Aorta (tissue), 5 donors: ENCODE measurements at places on chromosomes 4 and X. TPM values are rescaled to one million over a fixed set of nuclear protein-coding genes. Genes with fewer than 3 reads are reported as not detected.

DNA sequence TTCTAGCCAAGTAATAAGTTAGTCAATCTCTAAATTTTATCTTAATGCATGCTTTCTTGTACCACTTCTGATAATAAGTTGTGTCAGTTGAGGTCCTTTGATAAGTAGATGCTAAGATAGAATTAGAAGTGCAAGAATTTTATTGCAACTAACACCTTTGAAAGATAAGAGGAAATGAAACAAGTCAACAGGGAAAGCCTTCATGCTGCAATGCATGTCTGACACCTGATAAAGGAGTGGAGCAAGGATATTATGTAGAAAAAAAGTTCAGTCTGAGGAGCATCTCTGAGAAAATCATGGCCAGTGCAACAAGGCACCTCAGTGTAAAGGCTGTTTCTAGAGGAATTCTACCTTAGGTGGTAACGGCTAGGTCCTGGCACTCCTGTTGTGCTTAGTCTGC lies 210.7 kb upstream of the PPP1R2C start:
- DNase-seq = no peak

CCNB3 gene
- total RNA-seq = 0.32 TPM

- no peak for DNase-seq
These were observed 57.0 kb upstream of the PROM1 start for GRCh38 chr4:16140879-16141249.

GRCh38 chr4:76060506-76060905 lies 14.0 kb upstream of the ART3 start:
- DNase-seq = no peak

- no peak for DNase-seq
These were observed 834.2 kb upstream of the GALNTL6 start for GRCh38 chr4:170978990-170979389.

DNA sequence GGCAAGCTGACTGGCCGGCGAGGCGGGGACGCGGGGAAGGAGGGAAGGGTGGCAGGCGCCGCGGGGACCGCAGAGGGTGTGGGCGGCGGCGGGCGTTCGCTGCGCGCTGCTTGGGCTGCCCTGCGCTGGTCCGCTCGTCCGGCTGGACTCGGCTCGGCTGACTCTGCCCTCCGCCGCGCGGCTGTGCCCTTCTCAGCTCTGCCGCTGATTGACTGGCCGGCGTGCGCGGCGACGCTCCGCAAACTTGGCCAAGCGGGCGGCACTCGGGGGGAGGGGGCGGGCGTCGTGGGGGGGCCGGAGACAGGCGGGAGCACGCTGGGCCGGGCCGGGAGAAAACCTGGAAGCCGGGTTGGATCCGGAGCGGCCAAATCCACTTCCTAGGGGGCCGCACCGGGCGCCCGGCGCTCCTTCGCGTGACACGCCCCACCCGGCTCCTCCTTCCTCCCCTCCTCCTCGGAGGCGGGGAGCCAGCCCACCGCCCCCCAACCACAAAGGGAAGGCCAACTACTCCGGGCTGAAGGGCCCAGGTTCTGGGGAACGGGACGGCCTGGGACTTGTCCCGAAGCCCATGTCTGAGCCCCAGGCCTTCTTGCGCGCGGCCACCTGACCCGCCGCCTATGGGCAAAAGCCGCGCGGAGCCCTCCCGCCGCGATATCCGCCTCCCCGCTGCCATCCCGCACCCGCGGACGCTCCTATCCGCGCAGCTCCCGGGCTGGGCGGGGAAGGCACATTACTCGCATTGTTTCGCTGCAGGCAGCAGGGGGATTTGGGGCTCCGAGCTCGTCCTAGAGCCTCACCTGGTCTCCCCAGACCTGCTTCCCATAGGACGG lies at the start of gene GPC4:
Gene GPC4, minus strand, starts transcription at position 214 of the 830 bp plus-strand sequence. CDS start 524 bp downstream, outside the sequence.
- DNase-seq = peak; percentile 73

GRCh38 chr4:26044524-26044923 lies 130.5 kb downstream of the SMIM20 start:
- no peak for DNase-seq

GRCh38 chrX:119427024-119427794 lies 28.1 kb downstream of the SLC25A43 start:
- DNase-seq = no peak
